GM19239 (cell line): ENCODE measurements at places on chromosomes 12 and 14.

- peak; percentile 31 for DNase-seq
Measured at GRCh38 chr14:89767861-89768268, 186.7 kb downstream of the EFCAB11 start.

- DNase-seq = no peak
Measured at GRCh38 chr12:14185427-14186192, 179.9 kb upstream of the ATF7IP start.

- no peak for DNase-seq
Measured at GRCh38 chr14:72401101-72401625, 468.9 kb downstream of the RGS6 start.

- no peak for DNase-seq
Measured at GRCh38 chr12:63802012-63802608, 22.4 kb downstream of the RXYLT1 start.

DNA sequence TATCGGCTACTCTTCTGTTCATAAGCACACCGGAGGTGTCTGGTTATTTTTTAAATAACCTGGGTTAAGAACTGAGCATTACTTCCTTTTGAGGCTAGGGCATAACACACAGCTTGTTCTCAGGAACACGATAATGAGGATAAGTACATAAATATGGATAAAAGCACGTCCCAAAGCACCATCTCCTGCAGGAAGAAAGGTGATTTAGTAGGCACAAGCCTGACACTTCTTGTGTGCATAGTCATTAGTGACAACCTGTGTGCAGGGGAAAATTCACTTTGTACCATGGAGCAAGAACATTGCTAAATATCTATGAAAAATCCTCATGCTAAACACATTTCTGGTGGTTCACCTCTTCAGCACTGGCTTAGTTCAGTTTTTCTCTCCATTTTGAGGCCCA, 166.5 kb downstream of the SNAPC1 start:
- DNase-seq = no peak

GRCh38 chr14:95290021-95290420, 29.7 kb downstream of the CLMN start:
- DNase-seq = no peak

DNA sequence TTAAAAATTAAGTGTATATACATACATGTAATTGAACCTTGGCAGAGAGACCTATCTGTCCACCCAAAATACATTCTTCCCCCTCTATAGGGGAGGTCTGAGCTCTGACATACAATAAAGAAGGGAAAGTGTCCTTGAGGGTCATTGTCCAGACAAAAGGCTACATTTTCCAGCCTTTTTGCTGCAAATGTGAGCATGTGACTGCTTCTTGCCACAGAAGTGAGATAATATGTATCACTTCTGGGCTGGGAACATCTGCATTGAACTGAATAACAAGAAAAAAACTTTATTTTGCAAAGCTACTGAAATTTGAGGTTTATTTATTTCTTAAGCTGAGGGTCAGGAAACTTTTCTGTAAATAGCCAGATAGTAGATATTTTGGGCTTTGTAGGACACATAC, 131.3 kb downstream of the TBC1D30 start:
- DNase-seq = no peak

- no peak for DNase-seq
Measured at GRCh38 chr14:21860172-21860571, 186.6 kb upstream of the OR4E1 start.

GRCh38 chr12:2284857-2285256, 232.1 kb downstream of the CACNA1C start:
- peak; percentile 22 for DNase-seq

GRCh38 chr12:61863811-61864210, 396.4 kb upstream of the USP15 start:
- DNase-seq = no peak

DNA sequence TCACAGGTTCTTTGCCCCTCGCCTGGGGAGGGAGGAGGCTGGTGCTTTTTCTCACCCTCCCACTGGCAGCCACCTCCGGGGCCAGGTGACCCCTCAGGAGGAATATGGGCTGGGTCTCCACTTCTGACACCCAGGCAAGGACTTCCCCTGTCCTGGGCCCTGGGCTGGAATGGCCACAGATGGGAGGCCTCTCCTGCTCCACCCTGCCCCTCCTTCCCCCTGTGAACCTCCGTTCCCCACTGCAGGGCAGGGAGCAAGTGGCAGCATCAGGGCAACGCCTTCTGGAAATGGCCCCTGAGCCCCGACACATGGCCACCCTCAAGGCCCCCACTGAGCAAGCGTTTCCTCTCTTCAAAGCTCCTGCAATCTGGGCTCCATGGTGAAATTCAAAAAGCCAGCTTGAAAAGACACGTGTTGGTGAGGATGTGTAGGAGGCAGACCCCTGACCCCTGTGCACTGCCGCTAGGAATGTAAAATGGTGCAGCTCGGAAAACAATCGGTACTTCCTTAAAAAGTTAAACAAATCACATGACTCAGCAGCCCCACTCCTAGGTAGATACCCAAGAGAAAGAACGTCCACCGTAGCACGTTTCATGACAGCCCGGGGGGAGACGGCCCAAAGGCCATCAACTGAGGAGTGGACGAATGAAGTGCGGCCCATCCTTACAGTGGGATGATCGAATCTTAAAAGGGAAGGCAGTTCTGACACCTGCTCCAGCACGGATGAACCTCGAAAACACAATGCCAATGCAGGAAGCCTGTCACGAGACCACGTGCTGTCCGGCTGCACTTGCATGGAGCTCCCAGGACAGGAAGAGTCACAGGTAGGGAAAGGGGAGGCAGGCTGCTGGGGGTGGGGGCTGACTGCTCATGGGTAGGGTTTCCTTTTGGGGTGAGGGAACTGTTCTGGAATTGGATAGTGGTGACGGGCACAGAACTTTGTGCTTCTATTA, 11.5 kb downstream of the XRCC3 start:
- no peak for DNase-seq

- DNase-seq = no peak
Measured at GRCh38 chr14:104421401-104421821, 158.2 kb upstream of the C14orf180 start.

DNA sequence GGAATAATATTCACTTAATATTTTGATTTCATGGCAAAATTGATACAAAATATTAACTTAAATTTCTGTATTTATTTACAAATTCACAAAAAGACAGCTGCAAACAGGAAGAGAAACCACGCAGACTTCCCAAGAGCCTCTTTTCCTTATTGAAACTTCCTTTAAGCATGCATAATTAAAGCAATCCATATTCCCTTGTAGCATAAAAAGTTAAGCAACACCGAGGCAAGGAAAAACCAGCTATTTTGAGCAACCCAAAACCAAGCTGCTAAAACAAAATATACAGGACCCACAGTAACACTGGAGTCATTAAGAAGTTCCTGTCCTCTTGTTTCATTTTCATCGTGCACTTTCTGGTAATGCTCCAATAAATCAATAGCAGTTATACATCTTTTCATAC, 58.0 kb downstream of the EEA1 start:
- DNase-seq = no peak

DNA sequence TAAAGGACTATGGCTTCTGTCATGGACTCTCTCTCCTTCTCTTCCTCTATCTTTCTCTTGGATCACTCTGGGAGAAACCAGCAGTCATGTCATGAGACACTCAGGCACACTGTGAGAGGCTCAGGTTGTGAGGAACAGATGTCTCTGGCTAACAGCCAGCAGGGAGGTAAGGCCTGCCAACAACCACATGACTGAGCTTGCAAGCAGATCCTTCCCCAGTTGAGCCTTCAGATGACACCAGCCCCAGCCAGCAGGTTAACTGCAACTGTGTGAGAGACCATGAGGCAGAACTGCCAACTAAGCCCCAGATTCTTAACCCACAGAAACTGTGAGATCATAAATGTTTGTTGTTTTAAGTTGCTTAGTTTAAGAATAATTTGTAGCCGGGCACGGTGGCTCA, 90.6 kb downstream of the VCPKMT start:
- no peak for DNase-seq

GRCh38 chr14:53327716-53328115, 174.6 kb upstream of the DDHD1 start:
- DNase-seq = no peak

DNA sequence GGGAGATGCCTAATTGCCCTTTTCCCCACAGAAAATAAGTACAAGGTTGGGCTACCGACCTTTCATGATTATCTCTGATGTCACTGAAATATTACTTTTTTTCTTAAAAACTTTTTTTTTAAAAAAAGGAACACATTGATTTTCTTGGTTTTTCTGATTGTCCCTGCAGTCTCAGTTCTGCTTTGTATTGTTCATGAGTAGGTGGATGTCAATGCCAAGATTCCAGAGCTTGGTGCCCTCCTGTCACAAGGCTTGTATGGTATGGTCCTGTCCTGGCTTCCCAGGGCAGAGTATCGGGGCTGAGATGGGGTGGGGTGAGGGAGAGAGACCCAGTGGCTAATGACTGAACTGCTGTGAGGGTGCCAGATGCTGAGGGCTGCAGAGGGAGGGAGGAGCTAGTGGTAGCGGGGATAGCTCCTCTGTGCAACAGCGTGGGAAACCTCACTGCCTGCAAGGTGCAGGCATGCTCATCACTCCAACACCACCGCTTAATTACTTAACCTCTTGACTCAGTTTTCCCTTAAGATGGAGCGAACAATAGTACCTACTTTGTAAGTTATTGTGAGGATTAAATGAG, 4.4 kb upstream of the CTDSP2 start:
- DNase-seq = no peak

DNA sequence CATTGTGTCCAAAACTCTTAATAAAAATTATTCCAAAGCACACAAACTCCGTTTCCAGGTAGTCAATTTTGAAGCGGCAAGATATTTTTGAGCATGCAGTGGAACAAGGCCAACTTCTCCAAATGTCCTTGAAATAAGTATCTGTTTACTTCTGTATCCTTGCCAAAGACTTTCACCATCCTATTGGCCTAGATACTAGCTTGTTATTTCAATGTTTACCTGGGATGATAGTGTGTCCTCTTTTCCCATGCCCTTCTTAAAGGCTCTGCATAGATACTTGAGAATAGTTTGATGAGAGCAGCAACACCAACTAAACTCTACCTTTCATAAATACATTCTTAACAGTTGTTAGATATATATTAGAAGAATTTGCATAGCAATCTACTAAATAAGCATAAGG, 160.9 kb downstream of the KCNC2 start:
- no peak for DNase-seq

DNA sequence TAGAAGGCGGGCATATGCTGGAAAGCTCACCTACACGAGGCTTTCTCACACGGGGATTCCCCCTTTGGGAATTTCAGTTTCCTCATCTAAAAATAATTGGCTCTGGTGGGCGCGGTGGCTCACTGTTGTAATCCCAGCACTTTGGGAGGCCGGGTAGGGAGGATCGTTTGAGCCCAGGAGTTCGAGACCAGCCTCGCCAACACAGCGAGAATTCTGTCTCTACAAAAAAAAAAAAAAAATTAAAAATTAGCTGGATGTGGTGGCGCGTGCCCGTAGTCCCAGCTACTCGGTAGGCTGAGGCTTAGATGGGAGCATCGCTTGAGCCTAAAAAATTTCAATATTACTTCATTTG, 400 bp upstream of the NDUFA12 start:
- DNase-seq = no peak

GRCh38 chr14:21352587-21352986, 31.2 kb downstream of the SUPT16H start:
- DNase-seq = peak; percentile 36

- no peak for DNase-seq
Measured at GRCh38 chr12:123659996-123660727, 10.8 kb upstream of the TCTN2 start.

GRCh38 chr12:124389138-124389724, 94.3 kb downstream of the RFLNA start:
- no peak for DNase-seq

DNA sequence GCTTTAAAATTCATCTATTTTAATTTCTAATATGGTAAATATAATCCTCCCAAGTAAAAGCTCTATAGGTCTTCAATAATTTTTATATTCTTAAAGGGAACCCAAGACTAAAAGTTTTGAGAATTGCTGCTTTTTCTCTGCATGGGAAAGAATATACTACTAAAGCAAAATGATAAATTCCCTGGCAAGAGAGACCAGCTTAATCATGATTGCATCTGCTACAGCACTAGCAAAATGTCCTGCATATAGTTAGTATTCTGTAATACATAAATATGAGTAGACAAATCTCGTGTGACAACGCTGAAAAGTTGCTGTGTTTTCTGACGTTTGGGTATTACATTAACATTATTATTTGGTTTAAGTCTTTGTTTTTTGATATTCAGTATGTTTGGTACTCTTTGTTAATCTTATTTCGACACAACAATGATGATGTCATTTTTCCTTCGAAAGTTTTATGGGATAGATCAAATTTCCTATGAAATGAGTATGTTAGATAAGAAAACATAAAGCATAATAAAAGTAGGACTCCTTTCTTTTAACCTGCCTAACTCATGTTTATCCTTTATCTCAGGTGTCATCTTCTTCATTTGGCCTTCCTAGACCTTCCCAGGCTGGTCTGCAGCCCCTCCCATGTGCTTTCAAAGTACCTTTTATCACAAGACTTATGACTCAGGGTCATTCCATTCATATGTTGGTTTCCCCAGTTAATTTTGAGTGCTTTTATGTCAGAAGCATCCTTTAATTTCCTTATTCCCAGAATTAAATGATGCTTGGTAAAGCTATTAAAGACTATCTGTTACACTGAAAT, 321.9 kb downstream of the RAD51B start:
- DNase-seq = no peak

- no peak for DNase-seq
Measured at GRCh38 chr12:2529807-2530206, 265.0 kb upstream of the FKBP4 start.

- DNase-seq = no peak
Measured at GRCh38 chr14:80124794-80125193, 86.5 kb downstream of the DIO2 start.

DNA sequence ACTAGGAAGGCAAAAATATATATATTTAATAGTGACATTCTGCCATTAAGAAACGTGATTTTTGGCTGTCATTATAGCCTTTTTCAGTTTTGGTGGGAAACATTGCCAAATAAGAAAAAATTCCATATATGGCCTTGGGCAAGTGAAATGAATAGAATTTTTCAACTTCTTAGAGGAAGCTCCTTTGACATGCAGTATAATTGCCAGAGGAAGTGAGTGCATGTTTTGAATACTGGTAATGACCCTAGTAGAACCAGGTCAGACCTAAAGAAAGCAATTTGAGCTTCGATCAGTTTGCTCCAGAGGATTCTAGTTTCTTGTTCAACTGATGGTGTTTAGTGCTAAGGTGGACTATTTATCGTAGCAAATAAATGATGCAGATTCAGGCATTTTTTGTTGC, 26.2 kb upstream of the TRIM9 start:
- DNase-seq = no peak

GRCh38 chr14:81276073-81277069, 55.6 kb upstream of the GTF2A1 start:
- no peak for DNase-seq
